ENCODE measurements at places on chromosomes 4 and X.

DNA sequence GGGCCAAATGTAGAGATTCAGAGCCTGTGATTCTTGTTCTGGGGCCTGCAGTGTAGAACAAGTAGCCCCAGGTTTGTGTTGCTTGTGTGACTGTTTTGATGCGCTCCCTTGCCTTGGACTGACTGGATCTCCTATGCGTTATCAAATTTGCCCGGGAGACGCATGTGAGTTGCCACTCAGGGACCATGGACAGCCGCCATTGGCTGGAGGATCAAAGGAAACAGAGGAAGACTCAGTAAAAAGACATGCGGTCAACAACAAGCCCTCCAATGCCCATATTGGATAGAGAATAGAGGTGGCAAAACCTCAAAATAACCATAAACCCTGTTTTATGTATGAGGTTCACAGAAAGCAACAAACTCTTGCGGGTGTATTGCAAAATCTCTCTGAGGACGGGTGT, 327.5 kb upstream of the IGFBP7 start:
- DNase-seq, result no peak

DNA sequence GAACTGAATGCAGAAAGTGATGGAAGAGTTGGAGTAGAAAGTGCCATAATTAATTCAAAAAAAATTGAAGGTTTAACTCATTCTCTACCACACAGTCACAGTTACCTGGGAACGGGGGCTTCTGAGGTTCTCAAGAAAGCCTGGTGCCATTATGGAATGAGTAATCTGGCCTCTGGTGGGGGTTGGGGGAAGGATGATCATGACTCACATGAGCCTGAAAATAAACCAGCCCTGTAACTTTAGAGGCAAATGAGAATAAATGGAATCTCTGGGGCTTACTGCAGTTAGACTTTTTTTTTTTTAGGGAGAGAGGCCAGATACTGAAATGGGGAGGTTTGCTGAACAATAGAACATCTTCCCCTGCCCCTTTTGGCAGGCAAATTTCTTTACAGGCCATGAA, 55.3 kb downstream of the SOD3 start:
- no peak for DNase-seq

- no peak for DNase-seq
Observed at GRCh38 chr4:17153572-17153971, 255.1 kb upstream of the LDB2 start.

- DNase-seq, result no peak
Observed at GRCh38 chr4:66647926-66648325, 897.4 kb downstream of the CENPC start.

GRCh38 chr4:7347981-7348380, 86.7 kb downstream of the PSAPL1 start:
- DNase-seq, result no peak

DNA sequence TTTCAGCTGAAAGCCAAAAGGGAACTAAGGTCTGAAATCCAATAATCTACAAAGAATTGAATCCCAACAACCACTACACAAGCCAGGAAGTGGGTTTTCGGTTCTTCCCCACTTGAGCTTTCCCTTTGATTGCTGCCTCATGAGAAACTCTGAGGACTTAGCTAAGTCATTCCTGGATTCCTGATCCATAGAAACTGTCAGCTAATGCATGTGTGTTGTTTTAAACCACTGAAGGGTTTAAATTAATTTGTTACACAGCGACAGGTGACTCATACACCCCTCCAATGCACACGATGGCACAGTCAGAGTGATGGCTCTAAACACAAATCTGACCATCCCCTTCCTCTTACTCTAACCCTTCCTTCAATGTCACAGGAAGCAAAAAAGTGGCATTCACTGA, 282.9 kb downstream of the RAB28 start:
- DNase-seq, result no peak

DNA sequence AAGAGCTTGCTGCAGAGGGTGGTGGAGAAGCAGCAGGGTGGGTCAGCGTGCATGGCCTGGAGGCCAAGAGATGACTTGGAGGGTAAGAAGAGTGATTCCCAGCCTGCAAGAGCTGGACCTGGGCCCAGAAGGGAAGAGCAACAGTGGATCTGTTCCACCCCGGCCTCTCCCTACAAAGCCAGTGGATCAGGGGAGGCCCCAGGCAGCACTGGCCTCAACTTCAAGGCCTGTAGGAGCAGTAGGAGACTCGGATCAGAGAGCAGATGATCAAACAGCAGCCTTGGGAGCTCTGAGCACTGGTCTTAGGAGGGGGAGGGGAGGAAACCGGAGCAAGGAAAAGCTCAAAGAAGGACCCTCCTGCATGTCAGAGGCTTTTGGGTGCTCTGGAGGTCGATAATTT, 7.6 kb downstream of the L1CAM start:
- no peak for DNase-seq

DNA sequence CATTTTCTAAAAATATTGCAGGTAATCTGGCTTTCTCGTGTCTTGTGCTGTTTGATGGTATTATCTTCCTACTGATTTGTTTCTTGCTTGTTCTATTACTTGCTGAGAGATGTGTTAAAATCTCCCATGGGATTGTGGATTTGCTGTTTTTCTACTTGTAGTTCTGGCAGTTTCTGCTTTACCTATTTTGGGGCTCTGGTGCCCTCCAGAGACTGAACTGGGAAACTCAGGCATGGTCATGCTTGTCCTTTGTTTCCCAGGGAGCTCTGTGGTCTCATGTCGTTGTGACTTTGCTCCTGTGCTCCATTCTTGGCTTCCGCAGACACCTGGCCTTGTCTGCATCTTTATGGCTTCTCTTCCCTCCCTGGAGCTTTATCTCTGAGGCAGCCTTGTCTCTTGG, 39.5 kb downstream of the NSD2 start:
- no peak for DNase-seq

DNA sequence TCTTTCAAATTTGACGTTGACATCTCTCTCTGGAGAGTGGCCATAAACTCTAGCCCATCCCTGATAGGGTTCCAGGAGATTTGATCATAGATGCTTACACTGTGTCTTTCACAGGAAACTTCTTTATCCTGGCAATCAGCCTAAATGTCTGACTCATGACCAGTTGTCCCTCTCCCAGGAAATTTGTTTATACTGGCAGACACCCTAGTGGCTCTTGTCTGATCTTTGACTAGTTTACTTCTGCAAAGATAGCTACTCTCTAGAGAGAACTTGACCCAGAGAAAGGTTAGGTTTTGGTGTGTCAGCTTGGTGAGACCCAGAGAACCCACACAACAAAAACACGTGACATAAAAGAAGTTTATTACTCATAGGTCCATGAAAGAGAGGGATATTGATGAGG, 509.8 kb downstream of the CENPC start:
- no peak for DNase-seq

DNA sequence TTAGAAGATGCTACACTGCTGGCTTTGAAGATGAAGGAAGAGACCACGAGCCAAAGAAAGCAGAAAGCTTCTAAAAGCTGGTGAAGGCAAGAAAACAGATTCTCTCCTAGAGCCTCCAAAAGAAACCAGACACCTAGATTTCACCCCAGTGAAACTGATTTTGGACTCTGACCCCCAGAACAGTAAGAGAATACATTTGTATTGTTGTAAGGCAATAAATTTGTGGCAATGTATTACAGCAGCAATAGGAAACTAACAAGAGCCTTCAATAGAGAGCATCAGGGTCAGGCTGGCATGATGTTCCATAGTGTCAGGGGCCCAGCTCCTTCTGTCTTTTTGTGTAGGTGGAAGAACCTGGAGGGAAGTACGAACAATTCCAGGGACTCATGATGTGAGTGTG, 6.0 kb upstream of the TEC start:
- DNase-seq, result no peak

- no peak for DNase-seq
Observed at GRCh38 chrX:24335871-24336270, 22.0 kb upstream of the SUPT20HL2 start.

DNA sequence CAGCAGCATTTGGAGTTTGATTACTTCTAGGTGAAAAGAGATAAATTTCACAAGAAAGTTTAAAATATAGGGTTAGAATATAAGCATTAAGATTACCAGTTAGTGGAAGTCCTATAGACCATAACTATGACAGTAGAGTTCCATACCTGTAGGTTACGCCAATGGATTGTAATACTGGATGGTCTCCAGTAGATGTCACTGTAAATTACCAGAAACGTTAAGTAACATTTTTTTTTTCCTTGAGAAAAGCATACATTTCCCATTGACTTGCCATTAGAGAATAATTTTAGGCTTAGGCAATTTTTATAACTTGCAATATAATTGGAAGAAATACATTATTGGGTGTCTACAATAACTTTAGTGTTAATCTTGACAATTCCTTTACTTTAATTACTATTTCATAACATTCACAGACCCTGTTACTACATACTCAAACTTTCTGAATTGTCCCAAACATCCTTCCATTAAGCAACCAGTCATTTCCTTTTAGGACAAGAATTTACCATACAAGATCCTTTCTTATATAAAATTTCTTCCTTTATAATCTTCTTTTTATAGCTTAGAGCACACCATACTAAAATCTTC, 304.1 kb upstream of the TECRL start:
- no peak for DNase-seq

DNA sequence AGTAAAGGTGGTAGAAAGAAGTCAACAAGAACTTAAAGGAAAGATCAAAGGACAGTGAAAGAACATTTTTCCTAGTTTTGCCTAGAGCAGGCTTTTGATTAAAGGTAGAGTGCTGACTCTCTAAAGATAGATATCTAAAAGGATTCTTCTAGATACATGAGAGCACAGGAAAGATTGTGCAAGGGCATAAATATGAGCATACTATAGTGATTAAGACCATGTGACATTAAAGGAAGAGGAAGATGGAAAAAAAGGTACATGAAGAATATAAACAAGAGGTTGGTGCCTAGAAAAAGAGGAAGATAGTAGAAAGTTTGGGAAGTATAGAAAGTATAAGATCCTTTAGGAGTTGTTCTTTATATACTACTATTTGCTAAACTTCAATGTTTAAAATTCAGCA, 26.1 kb upstream of the TET2 start:
- no peak for DNase-seq

DNA sequence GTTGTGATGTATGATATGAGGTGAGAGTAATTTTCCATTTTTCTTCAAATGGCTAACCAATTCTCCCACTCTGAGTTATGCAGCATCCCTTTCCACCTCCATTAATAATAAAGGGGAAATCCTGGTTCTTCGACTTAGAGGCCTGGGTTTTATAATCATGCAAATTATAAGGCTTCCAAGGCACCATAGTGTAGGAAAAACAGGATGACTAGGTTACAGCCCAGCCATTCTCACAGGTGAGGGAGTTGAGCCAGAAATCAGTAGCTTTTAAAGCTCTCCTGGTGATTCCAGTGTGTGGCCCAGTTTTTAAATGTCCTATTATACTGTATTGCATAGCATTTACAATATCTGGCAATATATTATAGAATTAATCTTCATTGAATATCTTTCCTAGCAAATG, 203.1 kb downstream of the ARHGEF9 start:
- DNase-seq, result no peak

DNA sequence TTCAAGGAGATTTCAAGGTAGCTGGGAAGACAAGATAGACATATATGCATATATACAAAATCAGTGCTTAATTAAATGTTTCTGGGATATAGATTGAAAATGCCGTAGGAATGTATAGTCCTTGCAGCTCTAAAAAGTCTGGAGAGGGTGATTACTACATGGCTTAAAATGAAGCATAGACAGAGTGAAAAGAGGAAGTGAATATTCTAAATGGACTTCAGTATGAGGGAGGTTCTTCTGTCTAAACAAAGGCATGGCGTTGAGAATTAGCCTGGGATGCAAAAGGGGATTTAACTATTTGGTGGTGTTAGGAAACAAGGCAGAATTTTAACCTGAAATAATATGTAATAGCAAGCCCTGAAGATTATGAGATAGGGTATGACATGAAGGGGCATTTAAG, 141.5 kb upstream of the FRMPD4 start:
- DNase-seq, result no peak

DNA sequence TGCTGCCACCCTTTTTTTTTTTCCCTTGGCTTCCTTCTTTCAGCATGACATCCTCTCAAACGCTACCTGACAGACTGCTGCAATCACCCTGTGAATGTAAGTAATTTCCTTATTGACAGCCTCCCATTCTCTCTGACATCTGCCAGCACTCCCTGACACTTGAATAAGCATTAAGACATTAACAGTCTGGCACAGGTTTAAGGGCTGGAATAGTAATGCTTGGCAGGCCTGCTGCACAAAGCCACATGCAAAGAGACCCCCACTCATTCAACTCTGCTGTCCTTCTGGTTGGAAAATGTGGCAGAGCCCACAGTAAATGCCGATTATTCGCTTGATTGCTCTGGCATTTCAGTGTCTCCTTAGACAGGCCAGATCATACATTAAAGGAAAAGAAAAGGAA, 28.1 kb upstream of the RASGEF1B start:
- no peak for DNase-seq

DNA sequence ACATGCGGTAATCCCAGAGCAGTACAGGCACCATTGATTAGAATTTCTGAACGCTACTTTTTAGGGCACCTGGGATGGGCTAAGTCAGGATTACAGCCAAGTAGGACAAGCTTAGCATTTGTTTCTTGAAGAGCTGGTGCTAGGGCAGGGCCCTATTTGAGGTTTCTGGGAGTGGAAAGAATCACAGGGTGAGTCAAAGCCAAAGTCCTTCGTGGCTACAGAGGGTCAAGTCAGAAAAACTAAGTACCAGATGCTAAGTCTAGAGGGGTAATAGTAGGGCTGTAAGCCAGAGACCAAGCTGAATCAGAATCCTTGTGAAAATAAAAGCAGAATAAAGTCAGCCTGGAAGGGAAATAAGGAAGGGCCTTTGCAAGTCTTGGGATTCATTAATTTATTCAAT, 448.6 kb downstream of the ZIC3 start:
- DNase-seq, result no peak

GRCh38 chrX:73765776-73766430, 202.9 kb downstream of the CHIC1 start:
- DNase-seq, result no peak

- DNase-seq, result peak; percentile 1
Observed at GRCh38 chrX:23662853-23663252, 4.4 kb upstream of the PRDX4 start.
